T-helper 2 cell treated with Interferon-gamma antibody and Interleukin-4, amounts not matched to agents 5 μg/mL and 100 μg/mL, for 36 hours (primary cell): ENCODE measurements at places on chromosomes 4 and X.

- DNase-seq = no peak
Observed at GRCh38 chr4:17981063-17981462, 40.5 kb downstream of the LCORL start.

GRCh38 chrX:125654501-125654900 lies 334.8 kb downstream of the TEX13C start:
- DNase-seq = no peak

DNA sequence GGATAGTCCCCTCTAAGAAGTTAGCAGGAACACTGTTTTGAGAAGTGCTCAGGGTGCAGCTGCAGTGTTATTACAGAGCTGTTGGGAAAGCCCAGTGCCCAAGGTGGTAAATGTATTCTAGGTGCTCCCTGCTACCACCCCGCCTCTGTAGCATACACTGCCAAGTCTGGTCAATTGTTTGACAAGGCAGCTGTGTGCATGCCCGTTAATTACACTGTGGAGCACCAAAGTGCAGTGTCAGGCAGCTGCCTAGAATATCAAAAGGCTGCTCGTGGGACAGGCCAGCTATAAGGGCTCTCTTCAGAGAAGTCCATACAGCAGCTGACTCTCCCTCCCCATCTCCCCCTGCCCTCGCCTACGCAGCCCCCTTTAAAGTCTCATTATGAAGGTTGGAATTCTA lies 99.9 kb upstream of the KLHL13 start:
- DNase-seq = no peak

- no peak for DNase-seq
Observed at GRCh38 chr4:146238107-146238506, 23.8 kb downstream of the REELD1 start.

GRCh38 chr4:170675568-170676262 lies 586.0 kb upstream of the AADAT start:
- DNase-seq = no peak

GRCh38 chr4:97987019-97987648 lies 156.1 kb downstream of the STPG2 start:
- no peak for DNase-seq

- DNase-seq = no peak
Observed at GRCh38 chr4:166628454-166628853, 605.8 kb downstream of the SPOCK3 start.

DNA sequence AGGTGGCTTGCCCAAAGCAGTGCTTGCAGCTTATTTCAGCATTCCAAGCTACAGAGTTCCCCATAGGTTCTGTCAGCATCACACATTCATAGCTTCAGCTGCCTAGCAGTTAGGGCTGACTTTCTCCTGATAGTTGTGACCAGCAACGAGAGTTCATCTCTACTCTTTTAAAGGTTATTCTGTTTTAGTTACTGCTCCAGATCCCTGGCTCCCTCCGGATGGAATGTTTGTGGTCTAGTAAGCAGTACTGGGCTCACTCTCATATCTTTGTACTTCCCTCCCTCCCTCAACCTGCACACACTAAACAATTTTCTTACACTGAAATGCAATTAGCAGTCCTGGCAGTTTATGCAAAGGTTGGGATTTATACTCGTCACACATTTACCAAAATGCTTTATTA lies 43.9 kb downstream of the PTTG2 start:
- DNase-seq = no peak

- no peak for DNase-seq
Observed at GRCh38 chr4:184171011-184171410, 46.7 kb downstream of the ENPP6 start.

DNA sequence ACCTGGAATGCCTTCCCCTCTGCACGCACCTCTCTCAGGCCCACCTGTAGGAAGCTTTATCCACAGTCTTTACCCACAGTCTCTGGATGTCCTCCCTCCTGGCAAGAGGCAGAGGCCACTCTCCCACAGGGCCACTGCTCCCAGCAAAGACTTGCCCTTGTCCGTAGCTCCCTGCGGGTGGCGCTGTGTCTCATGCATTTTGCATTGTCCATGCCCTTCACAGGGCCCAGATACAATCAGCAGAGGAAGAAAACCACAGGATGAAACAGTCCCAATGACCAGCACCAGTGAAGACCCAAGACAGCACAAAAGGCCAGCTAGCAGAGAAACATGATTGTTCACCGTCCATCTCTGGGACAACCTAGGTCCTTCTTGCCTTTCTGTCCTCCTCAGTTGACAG lies 2.1 kb upstream of the NSG1 start:
- no peak for DNase-seq

DNA sequence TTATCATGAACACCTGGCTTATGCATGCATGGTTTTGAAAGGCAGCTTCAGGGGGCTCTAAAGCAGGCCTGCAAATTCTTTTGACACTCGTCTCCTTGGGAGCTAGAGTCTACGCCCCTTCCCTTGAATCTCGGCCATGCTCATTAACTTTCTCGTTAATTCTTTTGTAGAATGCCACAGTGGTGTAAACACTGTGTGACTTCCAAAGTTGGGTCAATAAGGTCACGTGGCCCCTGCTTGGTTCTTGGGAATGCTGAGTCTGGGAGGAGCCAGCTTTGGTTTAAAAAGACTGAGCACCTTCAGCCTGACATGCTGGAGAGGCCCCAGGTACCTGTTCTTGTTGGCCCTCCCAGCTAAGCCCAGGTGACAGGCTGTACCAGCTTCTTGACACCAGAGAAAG lies 228.4 kb downstream of the DHRSX start:
- no peak for DNase-seq

GRCh38 chrX:10602646-10603045 lies 17.7 kb downstream of the MID1 start:
- DNase-seq = no peak

GRCh38 chr4:6986072-6986780 lies 56.9 kb upstream of the TADA2B start:
- no peak for DNase-seq

- DNase-seq = no peak
Observed at GRCh38 chrX:47194194-47194787, 662 bp downstream of the UBA1 start.

GRCh38 chrX:137823257-137823656 lies 257.3 kb downstream of the ZIC3 start:
- no peak for DNase-seq

- no peak for DNase-seq
Observed at GRCh38 chr4:139700568-139700967, 34.9 kb downstream of the MGST2 start.

- DNase-seq = no peak
Observed at GRCh38 chrX:100895365-100896075, 21.4 kb upstream of the NOX1 start.

DNA sequence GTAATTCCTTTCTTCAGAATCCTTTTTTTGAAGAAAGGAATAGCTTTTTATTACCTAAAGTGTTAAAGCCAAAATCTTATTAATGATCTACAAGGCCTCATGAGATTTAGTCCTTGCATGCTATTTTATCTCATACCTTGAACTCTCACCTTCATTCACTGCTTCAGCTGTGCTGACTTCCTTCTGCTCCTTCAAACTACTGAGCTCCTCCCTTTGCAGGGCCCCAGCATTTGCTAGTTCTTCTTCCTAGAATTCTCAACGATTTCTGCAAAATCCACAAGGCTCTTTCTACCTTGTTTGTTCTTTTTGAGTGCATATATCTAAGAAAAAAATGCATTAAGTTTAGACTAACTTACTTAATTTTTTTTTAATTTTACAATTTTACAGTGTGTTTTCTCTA lies 619.5 kb downstream of the EPHA5 start:
- no peak for DNase-seq

- no peak for DNase-seq
Observed at GRCh38 chrX:85977218-85977617, 70.1 kb downstream of the CHM start.

DNA sequence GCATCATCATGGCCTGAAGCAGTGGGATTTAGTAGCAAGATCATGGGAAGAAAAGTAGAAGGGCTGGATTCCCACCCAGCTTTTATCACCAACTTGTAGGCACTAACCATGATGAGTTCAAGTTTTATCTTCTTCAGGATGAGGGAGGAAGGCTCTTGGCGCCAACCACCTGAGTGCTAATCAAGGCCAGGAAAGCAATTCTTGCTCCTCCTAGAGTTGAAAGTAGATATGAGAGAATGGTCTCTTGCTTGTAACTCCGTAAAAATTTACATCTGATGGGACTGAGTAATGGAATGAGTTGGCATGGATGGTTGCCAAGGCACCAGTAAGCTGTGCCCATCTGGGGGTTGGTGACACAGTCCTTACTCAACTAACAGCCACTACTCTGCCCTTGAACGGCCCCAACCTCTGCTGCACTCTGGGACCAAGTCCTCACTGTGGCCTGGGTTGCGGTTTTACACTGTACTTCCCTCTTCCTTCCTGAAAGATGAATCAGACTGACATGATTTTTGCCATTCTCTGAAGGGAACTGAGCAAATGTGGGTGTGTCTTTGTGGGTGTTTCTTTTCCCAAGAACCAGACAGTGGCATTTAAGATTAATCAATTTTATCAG lies 39.4 kb upstream of the NDP start:
- DNase-seq = peak; percentile 56

GRCh38 chr4:87967193-87967592 lies 8.3 kb upstream of the SPP1 start:
- DNase-seq = no peak

DNA sequence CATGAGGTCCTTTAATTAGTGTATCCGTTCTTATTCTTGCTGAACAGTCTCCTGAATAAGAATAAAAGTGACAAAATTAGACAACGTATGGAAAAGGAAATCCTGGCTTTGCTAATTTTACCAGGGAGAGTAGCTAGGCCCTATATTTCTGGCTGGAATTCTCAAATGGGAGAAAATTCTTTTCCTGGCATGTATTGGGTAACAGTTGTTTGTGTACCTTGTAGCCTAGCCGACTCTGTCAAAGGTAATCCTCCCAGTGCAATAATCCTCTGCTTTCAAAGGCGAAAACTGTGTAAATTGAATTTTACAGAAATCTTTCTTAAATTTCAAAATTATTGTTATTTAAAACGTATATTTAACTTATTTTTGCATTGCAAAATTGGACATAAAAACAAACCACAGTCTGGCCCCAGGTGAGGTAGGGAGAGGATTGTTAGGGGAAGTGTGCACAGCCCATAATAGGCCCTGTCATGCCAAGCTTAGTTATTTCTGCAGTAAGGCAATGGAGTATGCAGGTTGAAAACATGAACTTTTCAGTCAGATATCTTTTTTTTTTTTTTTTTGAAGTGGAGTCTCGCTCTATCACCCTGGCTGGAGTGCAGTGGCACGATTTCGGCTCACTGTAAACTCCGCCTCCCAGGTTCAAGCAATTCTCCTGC lies 18.9 kb upstream of the TENM3 start:
- no peak for DNase-seq

DNA sequence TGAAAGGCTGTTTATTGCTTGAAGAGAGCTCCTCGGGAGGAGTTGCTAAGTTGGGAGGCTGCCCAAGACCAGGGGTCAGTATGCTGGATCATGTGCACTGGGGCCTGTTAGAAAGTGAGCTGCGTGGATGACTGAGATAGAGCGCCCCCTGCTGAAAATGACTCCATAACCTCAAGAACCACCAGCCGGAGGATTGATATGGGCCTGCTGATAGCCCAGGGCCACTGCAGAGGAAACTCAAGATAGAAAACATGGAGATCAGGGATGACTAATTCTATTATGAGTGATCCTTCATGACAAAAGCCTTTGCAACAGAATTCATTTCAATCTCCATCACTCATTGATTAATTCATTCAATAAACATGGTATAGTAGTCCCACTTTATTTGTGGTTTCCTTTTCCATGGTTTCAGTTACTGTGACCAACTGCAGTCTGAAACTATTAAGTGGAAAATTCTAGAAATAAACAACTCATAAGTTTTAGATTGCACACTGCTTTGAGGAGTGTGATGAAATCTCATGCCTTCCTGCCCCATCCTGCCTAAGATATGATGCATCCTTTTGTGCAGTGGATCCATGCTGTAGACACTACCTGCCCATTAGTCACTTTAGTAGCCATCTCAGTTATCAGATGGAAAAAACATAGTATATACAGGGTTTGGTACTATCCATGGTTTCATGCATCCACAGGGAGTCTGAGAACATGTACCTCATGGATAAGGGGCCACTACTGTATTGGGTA lies 126.7 kb upstream of the MBNL3 start:
- DNase-seq = peak; percentile 30

DNA sequence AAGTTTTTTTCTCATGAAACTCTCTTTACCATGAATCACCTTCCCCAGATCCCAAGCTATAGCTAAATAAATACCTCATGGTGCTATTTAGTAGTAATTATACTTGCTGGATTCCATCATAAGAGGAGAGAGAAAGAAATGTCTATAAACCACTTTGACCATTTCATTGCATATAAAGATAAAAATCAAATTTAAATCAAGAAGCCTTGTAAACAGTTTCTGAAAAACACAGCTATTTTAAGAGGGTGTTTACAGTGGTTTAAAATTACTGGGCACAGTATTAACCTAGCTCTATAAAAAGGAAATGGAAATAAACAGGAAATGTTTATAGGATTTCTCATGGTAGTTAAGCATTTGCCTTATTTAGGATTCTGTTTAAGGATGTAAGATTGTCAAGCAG lies 637.9 kb downstream of the ADGRL3 start:
- no peak for DNase-seq

GRCh38 chr4:7938609-7939376 lies 868 bp downstream of the AFAP1 start:
- no peak for DNase-seq

DNA sequence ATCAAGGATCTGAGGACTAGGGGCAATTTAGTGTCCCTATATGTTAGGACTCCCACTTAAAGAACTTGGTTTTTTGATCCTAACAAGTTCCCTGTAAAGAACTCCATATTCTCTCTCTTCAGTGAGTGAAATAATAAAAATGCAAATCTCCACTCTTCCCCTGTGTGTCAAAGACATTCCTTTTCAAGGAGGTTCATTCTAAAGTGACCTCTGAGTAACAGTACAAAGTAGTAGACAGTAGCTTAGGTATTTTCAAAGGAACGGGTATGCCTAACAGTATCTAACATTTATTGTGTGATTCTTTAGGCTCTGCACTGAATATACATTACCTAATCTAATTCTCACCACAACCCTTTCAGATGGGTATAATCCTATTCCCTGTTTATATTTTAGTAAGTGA lies 58.4 kb upstream of the SCOC start:
- no peak for DNase-seq

DNA sequence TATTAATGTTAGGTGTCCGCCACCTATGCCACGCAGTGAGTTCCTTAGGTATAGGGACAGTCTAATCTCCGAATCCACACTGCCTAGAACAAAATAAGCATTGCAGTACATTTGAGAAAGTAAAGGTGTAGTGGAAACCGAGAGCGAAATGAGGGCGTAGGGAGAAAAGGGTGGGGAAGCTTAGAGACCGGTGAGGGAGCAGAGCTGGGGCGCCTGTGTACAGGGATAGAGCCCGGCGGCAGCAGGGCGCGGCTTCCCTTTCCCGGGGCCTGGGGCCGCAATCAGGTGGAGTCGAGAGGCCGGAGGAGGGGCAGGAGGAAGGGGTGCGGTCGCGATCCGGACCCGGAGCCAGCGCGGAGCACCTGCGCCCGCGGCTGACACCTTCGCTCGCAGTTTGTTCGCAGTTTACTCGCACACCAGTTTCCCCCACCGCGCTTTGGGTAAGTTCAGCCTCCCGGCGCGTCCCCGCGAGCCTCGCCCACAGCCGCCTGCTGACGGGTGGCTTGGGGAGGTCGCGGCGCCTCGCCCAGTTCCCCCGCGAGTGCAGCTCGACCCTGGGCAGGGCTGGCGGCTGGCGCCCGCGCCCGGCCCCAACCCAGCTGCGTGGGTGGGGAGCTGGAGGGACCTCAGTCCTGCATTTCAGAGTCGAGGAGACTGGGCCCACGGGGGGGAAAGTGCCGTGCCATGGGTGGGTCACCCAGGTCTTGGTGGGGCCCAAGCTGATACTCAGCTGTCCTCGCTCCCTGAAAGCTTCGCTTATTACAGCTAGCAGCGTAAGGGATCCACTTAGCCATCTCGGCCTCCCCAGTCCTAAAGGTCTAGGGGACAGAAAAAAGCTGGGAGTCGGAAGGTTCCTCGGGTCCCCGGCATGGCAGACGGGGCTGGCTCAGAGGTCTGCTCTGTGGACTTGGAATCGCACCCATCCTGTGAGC lies at the start of gene ANXA3:
TSS of gene ANXA3 (plus strand) at position 351 of the 932 bp plus-strand sequence. CDS start 2,704 bp downstream, outside the sequence.
- DNase-seq = no peak
